ENCODE measurements at places on chromosomes 12 and 14.

GRCh38 chr12:18250313-18250916, 10.9 kb upstream of the PIK3C2G start:
- no peaks in the 10 kb centered on the region for H3K27me3 ChIP-seq
- H3K36me3 ChIP-seq, result no peaks in the 10 kb centered on the region
- H3K4me1 ChIP-seq, result no peaks in the 10 kb centered on the region
- H3K27ac ChIP-seq, result no peak overlapping the region

GRCh38 chr14:79960288-79960687, 251.0 kb downstream of the DIO2 start:
- no peaks in the 10 kb centered on the region for H3K27me3 ChIP-seq
- DNase-seq, result no peak
- no peak overlapping the region for H3K4me3 ChIP-seq
- no peak overlapping the region for H3K27ac ChIP-seq
- H3K4me1 ChIP-seq, result no peaks in the 10 kb centered on the region
- no peaks in the 10 kb centered on the region for H3K36me3 ChIP-seq

DNA sequence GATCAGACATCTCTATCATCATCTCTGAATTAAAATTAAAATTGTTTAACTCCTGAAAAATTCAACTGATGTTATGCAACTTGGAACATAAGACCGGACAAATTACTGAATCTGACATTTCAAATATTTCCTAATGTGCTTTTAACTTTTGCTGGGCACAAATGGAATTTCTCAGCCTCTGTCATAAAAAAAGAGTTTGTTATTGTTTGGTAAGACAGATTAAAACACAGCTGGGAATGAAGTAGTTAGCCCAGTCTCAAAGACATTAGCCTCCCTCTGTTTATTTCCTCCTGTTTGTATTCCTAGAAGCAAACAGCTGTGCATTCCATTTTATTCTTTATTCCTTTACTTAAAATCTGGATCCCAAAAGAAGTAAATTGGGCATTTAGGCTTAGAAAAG, 29.4 kb downstream of the PLEKHA5 start:
- H3K27ac ChIP-seq, result no peak overlapping the region
- no peaks in the 10 kb centered on the region for H3K4me1 ChIP-seq
- no peaks in the 10 kb centered on the region for H3K27me3 ChIP-seq

DNA sequence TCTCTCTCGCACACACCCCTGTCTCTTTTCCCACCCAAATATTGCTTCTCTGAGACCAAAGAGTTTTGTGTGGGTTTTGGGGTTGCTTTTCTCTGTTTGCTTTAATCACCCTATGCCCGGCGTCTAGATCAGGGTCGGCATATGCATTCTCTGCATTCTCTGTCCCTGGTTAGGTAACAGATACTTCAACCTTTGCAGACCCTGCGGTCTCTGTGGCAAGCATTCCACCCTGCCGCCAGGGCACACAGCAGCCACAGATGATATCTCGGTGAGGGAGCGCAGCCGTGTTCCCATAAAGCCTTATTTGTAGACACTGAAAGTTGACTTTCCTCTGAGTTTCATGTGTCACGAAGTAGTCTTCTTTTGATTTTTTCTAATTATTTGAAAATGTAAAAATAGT, 110.4 kb upstream of the FZD10 start:
- H3K4me3 ChIP-seq, result no peak overlapping the region
- no peak for DNase-seq
- H3K27ac ChIP-seq, result no peak overlapping the region

DNA sequence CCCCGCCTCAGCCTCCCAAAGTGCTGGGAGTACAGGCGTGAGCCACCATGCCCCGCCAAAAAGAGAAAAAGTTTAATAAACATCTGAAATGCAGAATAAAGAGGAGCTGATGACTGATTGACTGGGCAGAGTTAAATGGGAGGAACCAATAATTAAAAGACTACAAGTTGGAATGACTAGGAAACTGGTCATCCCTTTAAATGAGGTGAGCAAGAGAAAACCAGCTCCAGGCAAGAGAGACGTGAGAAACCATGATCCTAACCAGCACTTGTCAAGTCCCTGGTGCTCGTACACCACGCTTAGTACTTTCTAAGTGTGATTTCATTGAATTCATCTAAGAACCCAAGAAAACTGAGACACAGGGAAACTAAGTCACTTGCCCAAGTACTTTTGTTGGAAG, 47.9 kb downstream of the MAP1LC3B2 start:
- H3K27ac ChIP-seq, result no peak overlapping the region
- H3K27me3 ChIP-seq, result peaks cover 26% of the 10 kb centered on the region
- no peak overlapping the region for H3K4me3 ChIP-seq
- no peak for DNase-seq
- no peaks in the 10 kb centered on the region for H3K36me3 ChIP-seq

- H3K36me3 ChIP-seq, result no peaks in the 10 kb centered on the region
- no peak overlapping the region for H3K4me3 ChIP-seq
- no peak for DNase-seq
- H3K4me1 ChIP-seq, result no peaks in the 10 kb centered on the region
- H3K27me3 ChIP-seq, result no peaks in the 10 kb centered on the region
Measured at GRCh38 chr12:23169012-23169695, 544.2 kb downstream of the ETNK1 start.

GRCh38 chr12:105464406-105464805, 133.9 kb downstream of the C12orf75 start:
- H3K4me3 ChIP-seq, result no peak overlapping the region
- H3K27ac ChIP-seq, result no peak overlapping the region
- H3K27me3 ChIP-seq, result peaks cover 40% of the 10 kb centered on the region
- no peak for DNase-seq

GRCh38 chr12:16972923-16973770, 367.2 kb upstream of the LMO3 start:
- no peaks in the 10 kb centered on the region for H3K27me3 ChIP-seq
- H3K27ac ChIP-seq, result no peak overlapping the region
- no peak for DNase-seq
- H3K4me1 ChIP-seq, result no peaks in the 10 kb centered on the region

GRCh38 chr12:1794440-1795090, 25.8 kb upstream of the LRTM2 start:
- H3K4me1 ChIP-seq, result peaks cover 31% of the 10 kb centered on the region
- no peak overlapping the region for H3K4me3 ChIP-seq
- H3K27ac ChIP-seq, result no peak overlapping the region
- H3K27me3 ChIP-seq, result no peaks in the 10 kb centered on the region
- DNase-seq, result no peak

DNA sequence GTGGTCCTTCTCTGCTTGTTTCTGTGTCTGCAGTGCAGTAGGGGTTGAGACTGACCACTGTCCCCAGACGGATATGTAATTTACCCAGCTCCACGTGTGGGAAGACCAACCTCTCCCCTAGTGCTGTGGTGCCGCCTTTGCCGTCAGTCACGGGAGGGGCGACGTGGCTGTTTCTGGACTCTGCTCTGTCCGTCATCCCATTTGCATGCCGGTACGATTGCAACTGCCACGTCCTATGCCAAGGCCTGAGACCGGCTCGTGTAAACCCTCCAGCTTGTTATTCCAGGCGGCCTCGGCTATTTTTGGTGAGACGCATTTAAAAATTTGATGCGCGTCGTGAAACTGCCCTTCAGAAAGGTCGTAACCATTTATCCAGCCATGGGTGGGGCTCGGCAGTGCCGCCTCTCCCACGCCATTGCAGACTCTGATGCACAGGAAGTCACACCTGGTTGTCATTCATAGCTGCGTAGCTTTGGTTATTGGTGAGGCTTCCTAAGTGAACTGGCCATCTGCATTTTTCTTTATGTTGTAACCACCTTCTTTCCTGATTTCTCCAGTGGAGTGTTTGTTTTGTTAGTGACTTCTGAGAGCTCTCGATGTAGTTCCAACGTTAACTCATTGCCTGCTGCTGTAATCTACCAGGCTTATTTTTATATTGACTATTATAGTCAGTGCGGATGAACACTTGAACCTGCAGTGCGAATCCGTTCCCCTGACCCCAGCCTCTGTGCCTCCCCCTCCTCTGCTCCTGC, 75.1 kb downstream of the ADGRD1 start:
- H3K4me3 ChIP-seq, result no peak overlapping the region
- no peaks in the 10 kb centered on the region for H3K36me3 ChIP-seq
- DNase-seq, result no peak
- no peak overlapping the region for H3K27ac ChIP-seq

DNA sequence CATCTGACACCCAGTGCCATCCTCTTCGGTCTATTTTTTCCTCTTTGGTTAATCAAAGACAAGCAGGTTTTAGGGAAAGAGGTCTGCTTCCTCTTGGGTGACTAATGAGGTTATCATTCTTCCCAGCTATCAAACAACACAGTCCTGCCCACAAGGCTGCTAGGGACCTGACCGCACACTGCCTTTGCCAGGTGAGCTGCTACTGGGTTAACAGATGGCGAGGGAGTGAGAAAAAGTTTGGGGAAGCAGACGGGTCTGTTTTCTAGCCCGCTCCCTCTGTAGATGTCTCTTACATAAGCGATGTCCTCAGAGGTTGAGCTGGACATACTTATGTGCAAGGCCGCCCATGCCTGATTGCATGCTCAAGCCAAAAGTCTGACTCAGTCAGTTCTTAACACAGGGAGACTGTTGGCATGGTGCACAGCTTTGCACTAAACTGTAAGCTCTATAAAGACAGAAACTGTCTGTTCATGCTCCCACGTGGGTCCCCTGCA, 94.1 kb downstream of the SLC15A4 start:
- H3K27me3 ChIP-seq, result peaks cover 26% of the 10 kb centered on the region
- no peak for DNase-seq
- H3K4me1 ChIP-seq, result no peaks in the 10 kb centered on the region
